ENCODE measurements at places on chromosomes 3 and 15.

GRCh38 chr15:51335538-51336410 lies 2.6 kb downstream of the CYP19A1 start:
- DNase-seq, result no peak

DNA sequence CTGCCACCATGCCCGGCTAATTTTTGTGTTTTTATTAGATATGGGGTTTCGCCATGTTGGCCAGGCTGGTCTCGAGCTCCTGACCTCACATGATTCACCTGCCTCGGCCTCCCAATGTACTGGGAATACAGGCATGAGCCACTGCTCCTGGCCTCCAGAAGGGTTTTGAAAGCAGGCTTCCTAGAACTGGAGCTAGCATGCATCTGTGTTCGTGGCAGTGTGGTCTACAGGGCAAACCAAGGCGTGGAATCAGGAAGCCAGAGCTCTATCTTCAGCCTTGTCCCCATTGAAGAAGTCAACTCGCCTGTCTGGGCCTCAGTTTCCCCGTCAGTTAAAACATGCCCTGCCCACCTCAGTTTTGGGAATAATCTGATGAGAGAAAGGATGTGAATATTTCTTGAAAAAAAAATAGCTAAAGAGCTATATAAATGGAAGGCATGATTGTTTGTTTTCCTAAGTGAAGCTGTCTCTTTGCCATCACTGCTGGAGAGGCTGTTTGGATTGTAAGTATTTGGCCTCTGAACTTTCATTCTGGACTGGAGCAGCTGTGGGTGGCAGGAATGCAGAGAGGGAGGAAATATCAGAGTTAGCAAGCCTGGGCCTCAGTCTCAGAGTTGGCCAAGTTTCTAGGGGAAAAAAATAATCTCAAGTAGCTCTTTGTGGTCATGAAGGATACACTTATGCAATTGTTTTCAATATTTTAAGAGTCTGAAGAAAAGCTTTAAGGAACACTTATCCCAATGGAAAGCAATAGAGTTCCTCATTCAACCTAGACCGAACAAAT lies 36.5 kb upstream of the UACA start:
- DNase-seq, result no peak

- DNase-seq, result no peak
Measured at GRCh38 chr3:4271834-4272233, 31.3 kb upstream of the SETMAR start.

DNA sequence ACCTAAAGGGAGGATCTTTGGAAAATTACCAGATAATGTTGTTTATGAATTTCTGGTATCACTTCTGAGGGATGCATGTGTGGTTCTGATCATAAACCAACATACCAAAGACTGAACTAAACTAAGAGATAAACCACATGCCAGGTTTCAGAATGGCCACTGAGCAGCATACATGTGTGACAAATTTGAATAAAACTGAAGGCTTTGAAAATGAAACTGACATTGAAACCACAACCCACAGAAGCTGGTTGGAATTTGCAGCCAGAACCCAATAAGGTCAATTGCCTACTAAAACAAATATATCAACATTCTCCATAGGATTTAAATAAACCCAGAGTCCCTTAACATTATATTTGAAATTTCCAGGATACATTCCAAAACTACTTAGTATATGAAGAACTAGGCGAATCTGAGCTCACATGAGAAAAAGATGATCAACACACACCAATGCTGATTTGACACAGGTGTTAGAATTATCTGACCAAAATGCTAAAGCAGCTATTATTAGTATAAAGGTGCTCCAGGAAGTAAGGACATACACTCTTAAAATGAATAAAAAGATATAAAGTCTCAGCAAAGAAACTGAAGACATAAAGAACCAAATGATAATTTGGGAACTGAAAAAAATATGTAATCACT lies 125.0 kb downstream of the ZNF280D start:
- no peak for DNase-seq

DNA sequence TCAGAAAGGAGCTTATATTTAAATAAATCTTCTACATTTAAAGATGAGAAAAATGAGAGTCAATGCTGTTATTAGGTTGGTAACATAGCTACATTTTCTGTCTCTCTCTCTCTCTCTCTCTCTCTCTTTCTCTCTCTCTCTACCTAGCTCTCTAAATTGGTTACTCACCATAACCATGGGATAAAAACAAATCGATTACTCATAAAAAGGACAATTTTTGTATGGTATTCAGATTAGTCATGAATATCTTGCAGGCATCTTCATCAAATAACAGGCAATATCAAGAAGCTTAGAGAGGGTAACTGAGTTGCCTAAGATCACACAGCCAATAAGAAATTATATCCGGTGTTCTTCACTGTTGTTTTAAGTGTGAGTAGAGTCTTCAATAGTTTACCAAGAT lies 81.8 kb upstream of the ALCAM start:
- no peak for DNase-seq

- no peak for DNase-seq
Measured at GRCh38 chr3:49563040-49563578, 8.8 kb downstream of the BSN start.

DNA sequence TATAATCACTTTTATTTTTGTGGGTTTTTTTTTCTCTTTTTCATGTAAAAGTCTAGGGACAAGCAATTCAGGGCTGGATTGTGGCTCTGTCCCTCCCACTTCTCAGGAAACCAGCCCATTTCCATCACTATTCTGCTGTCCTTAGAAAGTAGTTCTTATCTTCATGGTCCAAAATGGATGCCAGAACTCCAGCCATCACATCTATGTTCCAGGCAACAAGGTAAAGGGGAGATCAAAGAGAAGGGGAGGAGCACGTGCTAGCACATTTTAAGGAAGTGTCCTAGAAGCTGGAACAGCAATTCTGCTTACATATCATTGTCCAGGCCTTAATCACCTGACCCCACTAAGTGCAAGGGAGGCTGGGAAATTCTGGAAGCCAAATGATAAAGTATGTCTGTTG lies 181.1 kb upstream of the C2CD4B start:
- DNase-seq, result no peak

GRCh38 chr3:8768364-8769087 lies 887 bp downstream of the OXTR start:
- no peak for DNase-seq

DNA sequence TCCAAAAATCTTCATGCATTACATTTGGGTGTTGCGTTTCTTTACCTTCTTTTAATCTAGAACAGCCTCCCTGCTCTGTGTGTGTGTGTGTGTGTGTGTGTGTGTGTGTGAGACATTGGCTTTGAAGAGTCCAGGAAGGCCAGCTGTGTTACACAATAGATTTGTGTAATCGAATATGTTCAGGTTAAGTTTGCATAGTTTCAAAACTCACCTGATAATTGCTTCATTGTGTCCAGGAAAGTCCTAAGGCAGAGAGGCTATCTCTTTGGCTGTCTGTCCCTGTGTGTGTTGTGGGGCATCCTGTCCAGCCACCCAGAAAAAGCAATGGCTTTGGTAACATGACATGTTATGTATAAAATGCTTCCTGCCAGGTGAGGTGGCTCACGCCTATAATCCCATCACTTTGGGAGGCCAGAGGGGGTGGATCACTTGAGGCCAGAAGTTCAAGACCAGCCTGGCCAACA lies 37.5 kb downstream of the ZNF710 start:
- no peak for DNase-seq

GRCh38 chr15:72889545-72889944 lies 106.0 kb upstream of the ADPGK start:
- DNase-seq, result no peak

GRCh38 chr3:59979542-59979941 lies 929.7 kb upstream of the CFAP20DC start:
- DNase-seq, result no peak

- DNase-seq, result no peak
Measured at GRCh38 chr15:25727867-25728600, 135.1 kb downstream of the ATP10A start.

- DNase-seq, result no peak
Measured at GRCh38 chr15:92745845-92746271, 90.3 kb upstream of the FAM174B start.

GRCh38 chr15:101242160-101242998 lies 9.5 kb downstream of the CHSY1 start:
- DNase-seq, result peak; percentile 33

- no peak for DNase-seq
Measured at GRCh38 chr3:20462226-20462625, 276.2 kb upstream of the SGO1 start.
